ENCODE measurements at places on chromosomes 12 and 14.
A peak's percentile ranks its signal among the peaks of the same experiment; 100 is the strongest.

DNA sequence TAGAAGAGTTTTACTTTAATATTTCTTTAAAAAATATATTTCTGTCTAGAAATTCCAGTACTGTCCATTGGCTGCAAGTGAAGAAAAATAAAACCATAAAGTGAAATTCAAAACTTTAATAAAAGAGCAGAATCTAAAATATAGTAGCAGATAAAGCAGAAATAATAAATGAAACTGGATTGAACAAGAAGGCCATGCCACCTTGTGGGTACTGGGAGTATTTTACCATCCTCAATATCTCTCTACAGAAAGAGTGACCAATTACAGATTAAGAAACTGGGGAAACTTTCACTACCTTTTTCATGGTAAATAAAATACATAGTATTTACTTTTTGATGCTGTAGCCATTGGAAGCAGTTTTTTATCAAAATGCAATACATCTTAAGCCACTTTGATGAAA is 220.5 kb downstream of the BCAT1 start:
- no peak for DNase-seq

DNA sequence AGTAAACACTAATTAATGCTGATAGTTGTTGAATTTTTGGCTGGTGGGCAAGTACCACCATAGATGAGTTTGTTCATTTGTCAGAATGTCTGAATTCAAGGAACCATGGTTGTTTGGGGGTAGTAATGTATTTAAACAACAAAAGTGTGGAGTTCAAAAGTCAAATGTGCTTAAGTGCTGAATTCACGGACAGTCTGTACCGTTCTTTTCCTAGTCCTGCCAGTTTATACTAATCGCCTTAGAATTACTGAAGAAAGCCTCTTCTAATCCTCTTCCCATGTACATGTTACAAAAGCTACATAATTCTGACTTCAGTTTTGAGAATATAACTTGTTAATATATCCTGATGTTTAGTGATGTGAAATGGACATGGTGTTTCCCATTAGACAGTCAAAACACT is 2.7 kb downstream of the NAA25 start:
- no peak for DNase-seq

- DNase-seq = no peak
Measured at GRCh38 chr12:24711056-24712008, 237.6 kb downstream of the BCAT1 start.

DNA sequence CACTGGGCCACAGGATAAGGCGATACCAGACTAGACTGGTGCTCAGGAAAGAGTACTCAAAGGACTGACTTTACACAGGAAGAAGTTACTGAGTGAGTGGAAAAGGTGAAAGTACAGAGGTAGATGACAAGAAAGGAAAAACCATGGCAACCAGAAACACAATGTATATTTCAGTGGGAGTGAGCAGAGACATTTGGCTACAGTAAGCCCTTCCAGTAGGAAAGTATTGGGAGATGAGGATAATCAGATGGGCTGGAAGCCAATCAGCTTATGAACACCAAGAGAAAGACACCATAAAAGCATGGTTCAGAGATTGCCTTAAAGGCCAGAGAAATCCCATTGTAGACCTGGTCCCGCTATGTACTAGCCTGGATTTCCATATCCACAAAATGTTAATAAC is 51.6 kb downstream of the TMTC1 start:
- DNase-seq = no peak

- no peak for DNase-seq
Measured at GRCh38 chr12:59317598-59317997, 278.2 kb upstream of the SLC16A7 start.

DNA sequence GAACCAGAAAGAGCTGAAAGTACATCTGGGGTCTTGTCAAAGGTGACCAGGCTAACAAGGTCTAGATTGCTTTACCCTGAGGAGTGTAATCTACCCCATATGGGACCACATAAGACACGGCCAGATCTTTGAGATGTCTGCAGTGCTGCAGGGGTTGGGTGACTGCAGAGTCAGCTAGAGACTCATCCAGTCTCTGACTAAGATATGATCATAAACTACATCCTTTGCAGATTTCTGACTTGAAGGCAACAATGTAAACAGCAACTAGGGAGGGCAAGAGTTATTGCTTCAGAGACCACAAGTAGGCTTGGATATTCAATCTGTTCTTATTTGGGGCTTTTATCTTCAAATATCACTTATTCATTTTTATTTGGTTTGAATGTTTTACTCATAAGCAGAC is 1080.5 kb upstream of the FOXG1 start:
- DNase-seq = no peak

GRCh38 chr12:49055978-49056754 is 4.4 kb downstream of the KMT2D start:
- peak; percentile 61 for DNase-seq

GRCh38 chr12:108478611-108479206 is 36.4 kb upstream of the FICD start:
- DNase-seq = no peak

- DNase-seq = no peak
Measured at GRCh38 chr14:34792598-34792997, 78.2 kb upstream of the CFL2 start.

- no peak for DNase-seq
Measured at GRCh38 chr14:49480979-49481498, 105.1 kb downstream of the RPS29 start.

DNA sequence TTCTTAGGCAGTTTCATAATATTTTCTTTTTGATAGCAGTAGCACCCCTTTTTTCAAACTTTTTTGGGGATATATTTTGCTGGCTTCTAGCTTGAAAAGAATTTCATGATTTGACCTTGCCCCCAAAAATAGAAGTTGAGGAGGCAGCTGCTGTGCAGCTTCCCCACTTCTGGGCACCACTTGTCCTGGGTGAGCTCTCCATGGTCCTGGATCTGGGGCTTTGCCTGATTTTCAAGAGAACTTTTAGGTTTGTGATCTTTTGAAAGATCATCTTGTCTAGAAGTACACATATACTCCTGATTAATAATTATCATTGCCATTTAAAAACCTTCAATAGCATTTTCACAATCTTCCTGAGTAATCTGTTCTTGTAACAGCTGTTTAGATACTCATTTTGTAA is 271.6 kb downstream of the NPAS3 start:
- DNase-seq = no peak

Measured in stimulated activated CD4-positive, alpha-beta T cell treated with anti-CD3 and anti-CD28 coated beads, Interleukin-4, amount 100 ng/mL, for 24 hours (primary cell).